ENCODE measurements at places on chromosomes 12 and 14.
A peak's percentile ranks its signal among the peaks of the same experiment; 100 is the strongest.

- DNase-seq: no peak
These were observed 35.2 kb downstream of the TMEM132D start for GRCh38 chr12:129868575-129868974.

DNA sequence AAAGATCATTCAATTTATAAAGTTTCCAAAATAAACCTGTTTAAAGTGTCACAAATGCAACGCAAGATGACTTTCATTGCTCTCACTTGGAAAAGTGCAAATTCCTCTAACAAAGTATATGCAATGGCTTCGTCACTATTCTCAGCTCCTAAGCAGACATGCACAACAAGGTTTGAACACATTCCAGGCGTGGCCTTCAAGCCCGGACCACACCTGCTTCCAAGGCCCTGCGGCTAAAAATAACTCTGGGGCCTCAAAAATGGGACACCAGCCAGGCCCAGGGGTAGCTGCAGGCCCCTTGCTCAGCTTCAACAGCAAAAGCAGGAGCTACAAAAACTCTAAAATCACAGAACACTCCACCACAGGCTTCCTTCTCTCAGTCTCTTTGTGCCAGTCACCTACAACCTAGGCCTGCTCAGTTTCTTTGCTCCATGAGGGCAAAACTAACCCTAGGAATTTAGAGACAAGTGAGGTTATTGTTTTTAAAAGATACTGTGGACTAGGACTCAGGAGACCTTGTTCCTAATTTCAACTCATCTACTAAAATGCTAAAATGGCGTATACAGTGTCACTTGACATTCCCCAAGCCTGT, 29.3 kb downstream of the DUSP16 start:
- no peak for DNase-seq

DNA sequence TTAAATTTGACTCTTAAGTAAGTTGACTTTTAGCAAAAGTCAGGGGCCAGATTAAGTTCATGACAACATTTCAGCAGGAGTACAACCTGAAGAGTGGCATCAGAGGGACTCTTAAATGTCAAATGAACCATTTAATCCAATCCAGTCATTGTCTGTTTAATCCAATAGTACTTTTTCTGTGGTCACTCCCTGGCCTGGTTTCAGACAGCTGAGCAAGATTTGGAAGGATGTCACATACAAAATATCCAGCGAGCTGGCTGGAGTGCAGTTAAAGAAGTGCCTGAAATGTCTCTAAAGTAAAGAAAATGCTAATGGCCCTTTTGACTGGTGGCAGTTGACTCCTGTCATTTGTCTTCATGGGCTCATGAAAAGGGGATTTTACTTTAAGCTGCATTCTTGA, 1082.1 kb downstream of the AACS start:
- no peak for DNase-seq

GRCh38 chr12:116101991-116102390, 175.5 kb downstream of the MED13L start:
- DNase-seq: no peak

DNA sequence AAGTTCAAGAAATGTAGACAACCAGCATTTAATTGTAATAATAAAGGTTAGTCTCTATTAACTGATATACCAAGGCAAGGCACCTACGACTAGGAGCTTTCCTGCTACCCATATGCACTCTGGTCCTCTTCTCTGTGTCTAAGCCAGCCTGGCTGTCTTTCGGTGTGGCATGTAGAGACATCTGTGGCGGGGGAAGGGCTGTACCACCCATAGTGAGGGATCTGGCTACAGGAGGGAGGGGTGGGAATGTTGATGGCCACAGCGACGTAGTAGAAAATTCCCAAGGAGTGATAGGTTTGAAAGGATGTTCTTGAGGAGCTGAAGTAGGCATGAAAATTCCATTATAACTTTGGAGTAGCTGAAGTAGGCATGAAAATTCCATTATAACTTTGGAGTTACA, 344.2 kb downstream of the ATP23 start:
- no peak for DNase-seq

GRCh38 chr12:132396657-132397056, 67.3 kb upstream of the GALNT9 start:
- DNase-seq: no peak

DNA sequence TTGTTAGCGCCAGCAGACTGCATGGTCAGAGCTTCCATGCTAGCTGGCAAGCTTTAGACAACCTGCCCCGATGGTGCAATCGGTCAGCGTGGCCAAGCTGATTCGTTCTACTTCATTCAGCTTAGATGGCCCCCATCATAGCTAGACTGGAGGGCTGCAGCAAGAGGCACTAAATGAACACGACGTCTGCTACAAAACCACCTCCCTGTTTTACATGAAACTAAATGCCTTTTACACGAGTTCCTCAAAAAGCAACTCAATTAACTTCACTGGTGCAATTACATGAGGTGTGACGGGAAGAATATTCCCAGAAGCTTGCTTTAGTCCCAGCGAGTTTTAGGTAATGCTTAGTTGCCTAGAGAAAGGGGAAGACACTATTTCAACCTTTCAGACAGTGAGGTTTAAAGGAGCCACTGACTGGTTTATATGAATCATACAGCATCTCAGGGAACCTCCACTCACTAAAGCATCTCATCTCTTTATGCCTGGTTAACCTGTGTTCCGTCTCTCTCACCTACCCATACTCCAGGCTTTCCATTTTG, 8.4 kb downstream of the NIN start:
- DNase-seq: peak; percentile 58

DNA sequence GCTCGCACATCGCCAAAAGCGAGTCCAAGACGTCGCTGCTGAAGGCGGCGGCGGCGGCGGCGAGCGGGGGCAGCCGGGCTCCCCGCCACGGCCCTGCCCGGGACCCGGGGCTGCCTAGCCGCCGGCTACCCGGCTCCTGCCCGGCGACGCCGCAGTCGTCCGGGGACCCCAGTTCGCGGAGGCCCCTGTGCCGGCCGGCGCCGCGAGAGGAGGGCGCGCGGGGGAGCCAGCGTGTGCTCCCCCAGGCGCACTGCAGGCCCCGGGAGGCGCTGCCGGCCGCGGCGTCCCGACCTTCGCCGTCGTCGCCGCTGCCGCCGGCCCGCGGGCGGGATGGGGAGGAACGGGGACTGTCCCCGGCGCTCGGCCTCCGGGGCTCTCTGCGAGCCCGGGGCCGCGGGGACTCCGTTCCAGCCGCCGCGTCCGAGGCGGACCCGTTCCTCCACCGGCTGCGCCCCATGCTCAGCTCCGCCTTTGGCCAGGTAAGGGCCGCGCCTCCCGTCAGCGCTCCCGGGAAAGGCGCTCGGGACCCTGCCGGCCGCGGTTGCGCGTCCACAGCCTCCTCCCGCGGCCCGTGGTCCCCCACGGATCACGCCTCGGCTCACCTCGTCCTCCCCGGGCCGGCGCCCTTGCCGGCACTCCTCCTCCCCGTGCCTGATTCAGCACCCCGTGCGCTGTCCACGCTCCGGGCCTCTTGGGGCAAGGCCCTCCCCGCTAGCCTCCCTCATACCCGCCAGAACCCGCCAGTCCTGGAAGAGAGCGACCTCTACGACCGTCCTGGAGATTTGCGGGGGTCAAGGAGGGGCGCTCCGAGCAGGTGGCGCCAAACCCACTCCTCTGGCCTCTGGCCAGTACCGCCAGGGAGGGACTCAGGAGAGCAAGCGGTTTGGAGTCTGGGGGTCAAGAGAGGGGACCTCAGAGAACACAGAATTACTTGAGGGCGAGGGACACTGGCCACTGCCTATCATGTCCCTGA, 721 bp downstream of the CABP1 start:
- peak; percentile 36 for DNase-seq

GRCh38 chr12:8947737-8948136, 1.7 kb downstream of the M6PR start:
- no peak for DNase-seq

Data from stimulated activated effector memory CD8-positive, alpha-beta T cell treated with anti-CD3 and anti-CD28 coated beads, Interleukin-12 subunit alpha, Interleukin-12 subunit beta, amount 100 ng/mL, for 72 hours (primary cell).